ENCODE measurements at places on chromosomes 5 and 9.

- peak; percentile 50 for DNase-seq
These were observed 138.9 kb downstream of the GADD45G start for GRCh38 chr9:89743573-89744254.

GRCh38 chr9:84173961-84174360 lies 166.6 kb downstream of the SLC28A3 start:
- DNase-seq: no peak

- no peak for DNase-seq
These were observed 408.3 kb downstream of the DMRT2 start for GRCh38 chr9:1458503-1458902.

GRCh38 chr9:137070906-137071275 lies 534 bp upstream of the SAPCD2 start:
- DNase-seq: no peak

DNA sequence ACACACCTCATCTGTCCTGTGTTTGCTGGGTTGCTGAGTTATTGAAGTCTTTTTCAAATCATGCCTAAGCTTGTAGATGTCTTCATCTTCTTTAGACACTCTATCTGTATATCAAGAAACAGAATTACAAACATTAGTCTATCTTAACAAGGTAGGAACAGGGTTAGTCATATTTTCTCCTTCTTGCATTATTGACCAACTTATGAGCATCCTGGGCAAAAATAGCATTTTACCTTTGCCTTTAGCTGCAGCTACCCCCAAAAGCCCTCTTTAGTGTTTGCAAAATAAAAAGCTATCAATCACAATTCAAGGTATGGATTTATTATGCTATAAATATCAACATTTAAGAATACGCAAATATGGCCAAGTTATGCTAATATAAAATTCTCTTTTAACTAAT lies 3.4 kb downstream of the PLK2 start:
- no peak for DNase-seq

DNA sequence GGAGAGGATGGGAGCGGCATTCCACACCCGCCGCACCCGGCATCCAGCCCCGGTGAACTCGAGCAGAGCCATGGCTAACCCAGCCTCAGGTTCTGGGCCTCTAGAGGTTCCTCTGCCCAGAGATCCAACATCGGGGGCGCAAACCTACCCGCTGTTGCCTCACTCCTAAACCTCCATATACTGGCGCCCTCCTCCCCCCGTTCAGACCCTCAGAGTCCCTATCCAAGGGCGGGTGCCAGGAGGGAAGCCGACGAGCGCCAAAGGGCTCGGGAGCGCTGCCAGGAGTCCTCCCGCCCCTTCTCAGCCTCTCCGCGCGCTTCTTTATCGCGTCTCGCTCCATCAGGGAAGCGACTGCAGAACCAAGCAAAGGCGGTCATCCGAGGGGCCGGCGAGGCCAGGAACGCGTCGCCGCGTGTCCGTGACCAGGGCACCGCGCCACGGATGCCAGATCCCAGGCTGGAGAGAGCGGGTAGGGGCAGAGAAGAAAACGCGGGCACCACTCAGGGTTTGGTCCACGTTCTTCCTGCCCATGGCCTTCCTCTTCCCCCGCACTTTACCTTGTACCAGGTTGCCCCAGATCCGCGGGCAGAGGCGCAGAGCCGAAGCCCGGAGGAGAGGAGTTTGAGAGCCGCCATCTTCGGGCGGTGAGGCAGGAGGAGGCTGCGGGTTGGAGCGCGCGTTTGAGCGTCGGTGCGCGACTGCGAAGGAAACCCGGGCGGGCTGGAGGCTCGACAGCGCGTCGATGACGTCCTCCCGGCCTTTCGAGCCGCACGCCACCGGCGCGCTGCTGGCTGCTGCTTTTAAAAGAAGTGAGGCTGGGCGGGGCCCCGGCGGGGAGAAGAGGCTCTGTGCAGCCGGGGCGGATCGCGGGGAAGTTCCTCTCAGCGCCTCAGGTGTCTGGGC lies at the start of gene OXCT1:
OXCT1 (minus strand) TSS at position 702 of the 903 bp plus-strand sequence; CDS start at position 635, 67 bp downstream.
- DNase-seq: peak; percentile 95

DNA sequence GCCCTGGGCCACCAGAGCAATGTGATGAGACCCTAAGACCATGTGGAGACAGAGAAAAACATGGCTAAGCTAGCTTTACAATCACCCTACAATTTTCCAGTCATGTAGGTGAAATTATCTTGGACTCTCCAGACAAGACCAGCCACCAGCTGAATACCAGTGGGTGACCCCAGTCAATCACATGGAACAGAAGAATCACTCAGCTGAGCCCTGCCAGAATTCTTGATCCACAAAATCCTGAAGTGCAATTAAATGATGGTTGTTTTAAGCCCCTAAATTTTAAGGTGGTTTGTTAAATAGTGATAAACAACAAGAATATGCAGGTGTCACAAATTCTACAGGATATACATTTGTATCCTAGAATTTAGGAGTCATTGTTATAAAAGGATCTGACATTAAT lies 69.5 kb upstream of the SMIM15 start:
- no peak for DNase-seq

DNA sequence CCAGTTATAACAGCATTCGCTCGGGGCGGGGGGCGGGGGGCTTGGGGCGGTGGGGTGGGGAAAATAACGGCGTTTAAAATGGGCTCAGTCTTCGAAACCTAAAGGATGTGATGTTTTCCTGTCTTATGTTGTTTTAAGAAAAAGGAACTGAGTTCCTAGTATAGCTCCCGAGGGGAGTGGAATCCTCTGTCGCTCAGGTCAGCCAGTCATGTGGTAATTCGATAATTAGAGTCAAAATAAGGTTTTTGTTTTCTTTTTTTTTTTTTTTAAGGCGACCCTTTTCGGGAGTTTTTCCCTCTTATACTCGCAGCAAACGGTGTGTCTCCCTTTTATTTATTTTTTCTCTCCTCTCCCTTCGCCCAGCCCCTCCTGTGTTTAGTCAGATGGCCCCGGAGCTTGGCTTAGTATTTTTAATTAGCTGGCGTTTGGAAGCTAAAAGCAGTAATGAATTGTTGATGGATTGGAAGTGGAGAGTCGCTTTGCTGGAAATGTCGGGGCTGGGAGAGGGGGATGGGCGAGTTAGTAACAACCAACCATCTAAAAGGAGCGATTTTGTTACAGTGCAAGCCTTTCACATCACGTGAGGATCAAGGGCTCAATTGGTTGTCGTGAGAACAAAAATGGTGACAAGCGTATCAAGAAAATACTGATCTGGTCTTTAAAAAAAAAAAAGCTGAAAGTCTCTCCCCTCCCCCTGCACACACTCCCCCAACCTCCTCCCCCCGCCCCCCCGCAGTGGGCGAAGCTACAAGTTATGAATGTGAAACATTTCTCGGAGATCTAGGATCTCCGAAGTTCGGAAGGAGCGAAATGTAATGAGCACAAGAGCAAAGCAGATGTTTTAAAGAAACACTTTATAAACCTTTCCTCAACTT lies 714 bp upstream of the ZNF608 start:
- DNase-seq: peak; percentile 93
